ENCODE measurements at places on chromosomes 7 and 10.

DNA sequence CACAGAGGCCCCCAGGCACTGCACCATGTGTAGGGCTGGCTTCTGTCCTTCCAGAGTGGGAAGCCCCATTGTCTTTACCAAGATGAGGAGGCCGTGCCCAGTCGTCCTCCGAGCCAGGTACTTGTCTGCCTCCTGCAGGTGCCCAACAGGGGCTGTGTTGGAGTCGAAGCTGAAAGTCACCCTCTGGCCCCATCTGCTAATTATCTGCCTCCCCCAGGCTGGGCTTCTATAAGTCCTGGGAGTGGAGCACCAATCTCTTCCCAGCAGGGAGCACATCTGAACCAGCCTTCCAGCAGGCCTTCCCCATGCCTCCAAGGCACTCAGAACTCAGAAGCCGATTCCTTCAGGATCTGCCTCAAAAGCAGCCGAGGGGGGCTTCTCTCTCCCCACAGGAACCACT, 11.6 kb upstream of the CHST15 start:
- no peak for DNase-seq

DNA sequence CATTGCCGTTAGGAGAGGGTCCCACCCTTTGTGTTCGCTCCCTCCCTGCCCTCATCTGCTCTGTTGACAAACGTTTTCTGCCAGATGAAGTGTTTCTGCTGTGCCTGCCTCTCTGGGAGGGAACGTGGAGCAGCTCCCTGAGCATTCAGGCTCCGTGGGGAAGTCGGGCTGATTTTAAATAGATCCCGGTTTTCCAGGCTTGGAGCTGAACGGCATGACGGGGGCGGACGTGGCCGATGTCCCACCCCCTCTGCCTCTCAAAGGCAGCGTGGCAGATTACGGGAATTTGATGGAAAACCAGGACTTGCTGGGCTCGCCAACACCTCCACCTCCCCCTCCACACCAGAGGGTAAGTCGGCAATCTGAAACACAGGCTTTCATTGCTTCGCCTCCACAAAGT, 101.9 kb upstream of the NPS start:
- no peak for DNase-seq

GRCh38 chr7:134589491-134589941, 40.6 kb downstream of the AKR1B15 start:
- no peak for DNase-seq

DNA sequence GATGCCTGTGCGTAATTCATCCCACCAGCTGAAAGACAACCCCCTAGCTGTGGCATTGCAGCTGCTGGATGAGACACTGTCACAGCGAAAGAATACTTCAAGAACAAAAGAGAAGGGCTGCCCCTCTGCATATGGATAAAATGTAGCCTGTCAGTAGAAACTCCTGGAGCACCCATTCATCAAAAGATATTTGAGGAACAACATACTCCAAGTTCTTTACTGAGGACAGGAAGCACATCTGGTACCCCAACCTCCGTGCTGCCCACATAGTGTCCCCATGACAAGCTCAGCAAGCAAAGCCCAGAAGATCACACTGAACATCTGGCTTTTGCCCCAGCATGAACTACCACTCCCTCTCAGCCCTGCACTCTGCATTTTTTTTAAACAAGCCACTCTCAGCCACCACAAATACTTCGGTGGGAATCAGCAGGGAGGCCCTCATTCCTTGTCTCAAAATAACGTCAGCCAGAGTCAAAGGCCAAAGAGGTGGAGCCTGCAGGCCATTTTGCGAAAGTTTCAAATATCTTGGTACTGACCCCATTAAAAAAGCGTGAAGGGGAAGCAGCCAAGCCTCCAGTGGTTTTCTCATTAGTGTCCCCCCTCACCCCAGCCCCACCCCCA, 1.7 kb downstream of the CREB3L2 start:
- DNase-seq: peak; percentile 53

GRCh38 chr7:155722118-155722517, 77.7 kb downstream of the RBM33 start:
- DNase-seq: no peak

- no peak for DNase-seq
Observed at GRCh38 chr10:30127120-30127541, 67.7 kb upstream of the JCAD start.

DNA sequence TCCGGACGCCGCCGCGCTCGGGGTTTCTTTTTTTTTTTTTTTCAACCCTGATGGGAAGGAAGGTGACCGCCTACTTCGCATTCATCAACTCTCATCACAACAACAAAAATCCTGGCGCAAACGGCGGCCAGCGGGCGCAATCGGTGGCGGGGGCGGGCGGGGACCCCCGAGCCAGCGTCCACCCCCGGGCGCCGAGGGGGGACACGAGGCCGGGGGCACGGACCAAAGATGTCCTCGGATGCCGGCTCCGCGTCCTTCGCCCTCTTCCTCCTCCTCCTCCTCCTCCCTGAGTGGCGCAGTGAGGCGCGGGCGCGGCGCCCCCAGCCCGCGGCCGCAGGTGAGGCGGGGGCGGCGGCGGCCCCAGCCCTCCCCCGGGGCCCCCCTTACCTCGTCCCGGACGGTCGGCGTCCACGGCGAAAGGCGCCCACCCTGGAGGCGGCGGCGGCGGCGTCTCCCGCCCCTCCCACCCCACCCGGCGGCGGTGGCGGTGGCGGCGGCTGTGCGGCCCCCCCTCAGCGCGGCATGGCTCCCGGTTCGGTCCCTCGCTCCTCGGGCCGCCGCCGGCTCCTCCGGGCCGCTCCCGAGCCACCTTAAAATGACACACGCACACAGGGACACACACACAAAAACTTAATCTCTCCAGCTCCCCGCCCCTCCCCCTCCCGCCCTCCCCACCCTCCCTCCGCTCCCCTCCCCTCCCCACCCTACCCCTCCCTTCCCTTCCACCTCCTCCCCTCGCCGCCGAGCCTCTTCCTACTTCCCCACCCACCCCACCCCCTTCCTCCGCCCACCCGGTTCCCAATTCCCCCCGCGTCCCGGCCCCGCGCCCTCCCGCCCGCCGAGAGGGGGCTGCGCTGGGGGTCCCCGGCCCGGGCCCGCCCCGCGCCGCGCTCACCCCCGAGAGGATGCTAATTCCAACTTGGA, at the start of gene CTBP2:
Gene CTBP2, minus strand, starts transcription at position 632 of the 924 bp plus-strand sequence.
- DNase-seq: no peak

- DNase-seq: peak; percentile 40
Observed at GRCh38 chr7:116122972-116123595, 87.3 kb upstream of the TES start.

- no peak for DNase-seq
Observed at GRCh38 chr10:105189463-105189800, 548.3 kb downstream of the SORCS3 start.

GRCh38 chr10:22247636-22248035, 29.8 kb upstream of the EBLN1 start:
- no peak for DNase-seq

GRCh38 chr7:66415659-66416265, 210.6 kb downstream of the TPST1 start:
- no peak for DNase-seq

GRCh38 chr7:95004618-95005247, 97.3 kb downstream of the PPP1R9A start:
- DNase-seq: no peak

DNA sequence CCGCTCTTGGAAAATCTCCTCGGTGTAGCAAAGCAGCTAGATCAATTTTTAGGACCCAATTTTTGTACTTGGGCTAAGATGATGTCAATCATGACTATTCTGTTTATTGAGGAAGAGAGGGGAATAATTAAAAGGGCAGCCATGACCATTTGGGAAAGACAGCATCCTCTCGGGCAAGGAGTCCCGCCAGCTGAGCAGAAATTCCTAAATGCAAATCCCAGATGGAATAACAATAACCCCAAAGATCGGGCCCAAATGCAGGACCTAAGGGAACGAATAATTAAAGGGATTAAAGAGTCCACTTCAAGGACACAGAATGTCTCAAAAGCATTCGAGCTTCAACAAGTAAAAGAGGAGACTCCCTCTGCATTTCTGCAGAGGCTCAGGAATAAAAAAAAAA, 18.7 kb downstream of the COL17A1 start:
- no peak for DNase-seq

DNA sequence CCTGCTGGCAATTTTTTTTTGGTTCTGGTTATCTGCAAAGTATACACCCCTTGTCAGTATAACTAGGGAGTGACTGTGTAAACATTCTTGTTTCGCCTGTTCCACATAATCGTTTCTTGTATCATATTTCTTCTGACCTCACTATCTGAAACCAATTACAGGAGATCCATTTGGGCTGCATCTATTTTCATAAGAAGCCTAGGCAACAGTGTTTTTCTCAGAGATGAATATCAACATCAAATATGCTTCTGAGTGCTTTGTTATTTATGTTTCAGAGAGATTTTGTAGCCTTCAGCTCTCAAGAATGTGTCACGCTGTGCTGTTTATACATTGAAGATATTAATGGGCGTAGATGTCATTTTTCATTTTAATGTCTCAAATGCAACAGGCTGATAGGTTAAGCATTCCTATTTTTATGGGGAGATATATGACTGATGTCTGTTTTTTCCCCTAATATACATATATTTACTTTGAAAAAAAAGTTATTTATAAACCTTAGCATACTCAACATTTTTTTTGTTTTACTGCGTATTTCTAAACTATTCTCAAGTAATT, 115.5 kb downstream of the FOXP2 start:
- DNase-seq: no peak

GRCh38 chr7:31432836-31433340, 81.0 kb upstream of the ITPRID1 start:
- no peak for DNase-seq

- no peak for DNase-seq
Observed at GRCh38 chr10:106573106-106573505, 591.4 kb downstream of the SORCS1 start.

DNA sequence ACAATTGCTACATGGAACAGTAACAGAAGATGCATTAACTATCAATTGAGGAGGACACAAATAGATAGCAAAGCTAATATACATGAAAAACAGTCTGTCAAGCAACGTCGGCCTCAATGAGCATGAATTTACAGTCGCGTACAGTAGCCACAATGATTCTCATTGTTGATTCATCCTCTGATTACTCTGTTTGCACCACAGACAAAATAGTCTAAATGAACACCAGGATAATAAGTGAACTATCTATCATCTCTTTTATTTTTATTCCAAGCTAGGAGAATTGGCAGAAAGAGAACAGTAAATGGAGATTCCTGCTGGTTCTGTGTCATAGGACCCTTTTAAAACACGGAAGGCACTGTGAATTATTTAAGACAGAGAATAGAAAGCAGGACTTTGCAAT, 108.5 kb downstream of the EVX1 start:
- no peak for DNase-seq

- peak; percentile 72 for DNase-seq
Observed at GRCh38 chr10:72297281-72297804, 23.6 kb downstream of the DDIT4 start.

- no peak for DNase-seq
Observed at GRCh38 chr10:88992921-88993524, 2.4 kb downstream of the FAS start.

DNA sequence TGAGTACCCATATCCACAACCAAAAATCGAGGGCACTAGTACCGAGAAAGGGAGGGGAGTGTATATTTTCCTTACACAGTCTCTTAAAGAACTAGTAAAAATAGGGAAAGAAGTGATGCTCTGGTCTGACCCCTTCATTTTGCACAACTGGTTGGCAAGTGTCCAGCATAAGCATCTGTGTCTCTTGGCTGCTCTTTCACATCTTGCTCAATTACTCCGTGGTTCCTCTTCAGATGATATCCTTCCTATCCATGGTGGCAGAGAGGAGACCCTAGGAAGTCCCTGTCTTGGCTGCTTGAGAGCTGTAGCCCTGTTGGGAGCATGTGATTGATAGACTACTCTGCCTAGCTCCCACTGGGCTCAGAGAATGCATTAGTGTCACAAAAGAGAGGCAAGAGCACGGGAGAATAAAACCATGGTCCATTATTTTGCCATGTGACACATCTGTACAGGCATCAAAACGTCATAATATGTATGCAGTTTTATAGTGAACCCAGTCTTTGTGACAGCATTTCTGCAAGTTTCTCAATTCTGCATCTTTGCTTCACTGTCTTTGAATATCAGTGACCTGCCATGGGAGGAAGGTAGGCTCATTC, 111.8 kb upstream of the ANKRD1 start:
- peak; percentile 56 for DNase-seq

DNA sequence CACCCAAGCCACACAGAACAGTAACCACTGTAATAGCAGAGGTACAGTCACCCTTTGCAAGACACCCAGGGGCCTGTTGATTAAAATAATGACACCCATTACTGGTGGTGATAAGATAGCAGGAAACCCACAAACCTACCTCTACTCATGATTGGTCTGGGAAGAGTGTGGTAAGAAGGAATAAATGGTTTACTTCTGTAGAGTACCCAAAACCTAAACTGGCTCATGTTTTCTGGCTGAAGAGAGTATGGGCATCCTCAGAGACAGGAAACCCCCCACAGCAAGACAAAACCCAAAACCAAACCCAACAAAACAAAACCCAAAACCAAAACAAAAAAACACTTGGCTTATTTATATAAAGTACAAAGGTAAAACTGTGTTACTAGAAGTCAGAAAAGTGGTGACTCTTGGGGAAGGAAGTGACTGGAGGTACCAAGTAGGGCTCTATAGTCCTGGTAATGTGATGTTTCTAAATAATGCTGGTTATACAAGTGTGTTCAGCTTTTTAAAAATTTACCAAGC, 15.5 kb upstream of the DNAJB12 start:
- DNase-seq: no peak

- DNase-seq: no peak
Observed at GRCh38 chr10:68752711-68753350, 31.8 kb downstream of the CCAR1 start.

DNA sequence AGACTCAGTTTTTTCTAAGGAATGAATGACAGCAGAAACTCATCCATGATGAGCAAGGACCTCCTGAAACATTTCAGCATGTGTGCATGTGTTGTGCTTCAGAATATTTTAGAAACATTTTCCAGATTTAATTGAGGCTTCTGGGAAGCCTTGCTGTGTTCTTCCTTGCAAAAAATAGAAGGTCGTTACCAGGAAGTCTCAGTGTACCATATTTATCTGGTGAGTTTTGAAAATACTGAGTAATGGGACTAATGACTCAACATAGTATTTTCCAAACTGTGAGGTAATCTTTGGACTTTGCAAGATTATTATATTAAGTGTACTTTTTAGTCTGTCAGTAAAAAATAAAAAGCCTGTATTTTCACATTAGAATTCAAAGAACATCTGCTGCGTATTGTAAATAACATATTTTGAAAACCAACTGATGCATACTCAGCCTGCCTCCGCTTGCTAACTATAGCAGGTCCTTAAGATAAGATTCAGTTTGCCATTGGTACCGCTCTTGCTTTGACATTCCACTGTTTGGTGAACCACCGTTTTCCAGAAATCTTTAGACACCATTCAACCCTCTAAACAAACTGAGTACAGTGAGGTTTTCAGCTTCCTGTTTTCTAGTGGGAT, 739.6 kb upstream of the GALNT17 start:
- no peak for DNase-seq

DNA sequence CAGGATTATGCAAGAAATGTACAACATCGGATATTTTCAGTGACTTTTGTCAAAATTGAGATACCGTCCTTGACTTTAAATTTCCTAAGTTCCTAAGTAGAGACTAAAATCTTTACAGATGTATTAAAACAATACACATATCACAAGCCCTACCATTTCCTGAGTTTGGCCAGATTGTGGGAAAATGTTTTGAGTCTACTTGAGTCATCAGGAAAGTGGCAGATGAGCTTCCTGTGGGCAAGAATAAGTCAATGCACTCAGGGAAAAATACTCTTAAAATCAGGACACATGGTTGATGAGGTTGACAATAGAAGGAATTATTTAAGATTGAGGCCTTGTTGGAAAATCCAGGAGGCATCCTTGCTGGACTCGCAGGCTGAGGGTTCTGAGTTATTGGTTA, 162.5 kb downstream of the SNX10 start:
- no peak for DNase-seq

- DNase-seq: no peak
Observed at GRCh38 chr10:33833566-33833965, 499.1 kb upstream of the NRP1 start.
